ENCODE measurements at places on chromosomes 2 and 18.

GRCh38 chr2:185876234-185876633, 137.6 kb downstream of the FSIP2 start:
- no peak for DNase-seq

- DNase-seq: no peak
These were observed 58.2 kb downstream of the GLI2 start for GRCh38 chr2:120793682-120794403.

DNA sequence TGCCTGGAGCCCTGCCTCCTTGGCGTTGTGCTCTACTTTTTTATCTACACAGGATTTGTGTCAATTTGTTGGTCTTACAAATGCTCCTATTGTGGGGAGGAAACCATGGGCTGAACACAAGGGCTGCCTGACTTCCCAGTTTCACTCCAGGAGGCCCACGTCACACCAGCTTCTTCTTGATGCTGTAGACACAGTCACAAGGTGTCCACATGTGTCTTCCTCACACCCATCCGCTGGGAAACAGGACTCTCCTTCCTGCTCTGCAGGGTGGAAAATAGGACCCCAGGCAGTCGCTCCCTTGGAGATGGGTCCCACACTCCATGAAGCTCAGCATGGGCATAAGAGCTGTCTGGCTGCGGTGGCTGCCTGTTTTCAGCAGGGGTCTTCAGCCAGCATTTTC, 468.2 kb downstream of the EPHA4 start:
- no peak for DNase-seq

DNA sequence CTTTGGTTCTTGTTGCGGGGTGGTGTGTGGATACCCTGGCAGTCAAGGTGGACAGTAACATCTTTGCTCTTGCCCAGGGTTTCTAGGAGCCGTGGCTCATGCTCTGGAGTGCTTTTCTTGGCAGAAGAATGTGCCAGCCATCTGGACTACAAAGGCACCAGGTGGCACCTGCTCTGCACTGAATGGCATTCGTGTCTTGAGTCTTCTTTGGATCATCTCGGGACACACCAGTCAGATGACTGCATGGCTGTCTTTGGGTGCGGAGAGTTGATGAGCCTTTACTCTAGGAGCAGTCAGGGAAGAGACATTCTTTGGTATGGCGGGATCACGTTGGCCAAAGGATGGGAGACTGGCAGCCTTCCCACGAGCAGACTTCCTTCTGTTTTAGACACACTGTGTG, 104.1 kb upstream of the SEC11C start:
- DNase-seq: no peak

- DNase-seq: no peak
These were observed 59.8 kb downstream of the BMP10 start for GRCh38 chr2:68811364-68811763.

DNA sequence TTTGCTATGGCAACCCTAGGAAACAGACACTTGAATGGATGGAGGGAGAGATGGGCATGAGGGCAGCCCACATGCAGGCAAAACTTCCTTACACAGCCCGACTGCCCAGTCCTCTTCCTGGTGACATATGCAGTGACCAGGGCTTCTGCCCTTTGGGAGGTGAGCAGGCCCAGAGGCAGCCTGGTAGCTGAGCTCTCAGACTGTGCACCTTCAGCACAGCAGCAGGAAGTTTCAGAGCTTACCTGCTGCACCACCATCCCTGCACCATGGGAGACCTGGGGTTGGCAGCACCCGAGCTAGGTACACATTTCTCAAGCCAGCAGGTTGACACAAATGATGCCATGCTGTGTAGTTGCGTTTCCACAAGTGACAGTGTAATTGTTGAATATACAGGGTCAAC, 97.6 kb upstream of the LMAN1 start:
- no peak for DNase-seq

- no peak for DNase-seq
These were observed 70.8 kb downstream of the TPGS2 start for GRCh38 chr18:36757991-36758390.

GRCh38 chr2:221844212-221845020, 272.3 kb upstream of the EPHA4 start:
- DNase-seq: no peak

- DNase-seq: no peak
These were observed 72.7 kb downstream of the GREB1L start for GRCh38 chr18:21314724-21315123.

DNA sequence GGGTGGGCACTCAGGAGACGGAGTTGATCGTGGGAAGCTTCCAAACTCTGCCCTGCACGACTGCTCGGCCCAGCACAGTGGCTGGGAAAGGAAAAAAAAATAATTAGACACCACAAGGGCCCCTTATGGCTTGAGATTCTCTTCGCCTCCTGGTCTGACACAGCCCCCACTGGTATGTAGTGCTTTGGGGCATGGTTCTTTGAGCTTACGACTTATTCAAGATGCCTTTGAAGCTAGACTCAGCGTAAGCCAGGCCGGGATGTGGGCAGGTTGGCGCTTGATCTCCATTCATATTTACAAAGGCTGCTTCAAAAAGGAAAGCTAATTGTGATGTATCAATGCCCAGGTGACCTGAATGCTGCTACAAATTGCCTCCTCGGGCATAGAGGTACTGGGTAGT, 50.5 kb downstream of the CXCR4 start:
- DNase-seq: no peak

GRCh38 chr18:73861771-73862170, 285.9 kb downstream of the FBXO15 start:
- no peak for DNase-seq

- no peak for DNase-seq
These were observed 609.5 kb upstream of the SLC8A1 start for GRCh38 chr2:41061356-41061755.

DNA sequence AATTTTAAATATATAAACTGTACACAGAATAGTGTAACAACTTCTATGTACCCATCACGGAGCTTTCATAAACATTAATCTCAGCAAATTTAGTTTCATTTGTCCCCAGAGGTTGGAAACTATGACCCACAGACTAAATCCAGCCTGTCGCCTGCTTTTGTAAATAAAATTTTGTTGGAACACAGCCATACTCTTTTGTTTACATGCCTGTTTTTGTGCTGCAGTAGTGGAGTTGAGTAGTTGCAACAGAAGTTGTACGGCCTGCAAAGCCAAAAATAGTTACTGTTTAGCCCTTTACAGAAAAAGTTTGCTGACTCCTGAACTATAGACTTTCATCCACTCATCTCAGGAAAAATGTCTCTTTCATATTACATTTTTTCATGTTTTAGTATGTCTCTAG, 39.8 kb downstream of the RBM45 start:
- no peak for DNase-seq

GRCh38 chr2:24362253-24362652, 1.9 kb upstream of the ITSN2 start:
- DNase-seq: no peak

DNA sequence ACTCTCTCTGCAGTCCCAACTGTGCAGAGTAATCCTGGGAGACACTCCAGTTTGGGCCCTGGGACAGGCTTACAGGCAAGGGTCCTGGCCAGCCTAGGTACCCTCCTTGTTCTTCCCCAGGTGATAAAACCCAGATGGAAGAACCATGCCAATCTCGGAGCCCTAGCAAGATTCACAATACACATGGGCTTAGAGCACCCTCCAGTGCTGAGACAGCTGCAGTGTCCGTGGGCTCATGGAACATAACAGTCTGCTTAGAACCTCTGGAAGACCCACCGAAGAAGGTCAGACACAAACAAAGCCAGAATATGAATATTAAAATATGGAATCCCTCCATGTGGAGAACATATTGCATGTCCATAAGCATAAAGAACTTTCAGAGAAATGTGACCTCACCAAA, 568.1 kb downstream of the KCNJ3 start:
- DNase-seq: no peak

- DNase-seq: no peak
These were observed 264.0 kb upstream of the CHST9 start for GRCh38 chr18:27449104-27449503.

- DNase-seq: no peak
These were observed 18.3 kb upstream of the ANKRD53 start for GRCh38 chr2:70959851-70960832.

- peak; percentile 50 for DNase-seq
These were observed 273.5 kb downstream of the CDH20 start for GRCh38 chr18:61606759-61607158.

DNA sequence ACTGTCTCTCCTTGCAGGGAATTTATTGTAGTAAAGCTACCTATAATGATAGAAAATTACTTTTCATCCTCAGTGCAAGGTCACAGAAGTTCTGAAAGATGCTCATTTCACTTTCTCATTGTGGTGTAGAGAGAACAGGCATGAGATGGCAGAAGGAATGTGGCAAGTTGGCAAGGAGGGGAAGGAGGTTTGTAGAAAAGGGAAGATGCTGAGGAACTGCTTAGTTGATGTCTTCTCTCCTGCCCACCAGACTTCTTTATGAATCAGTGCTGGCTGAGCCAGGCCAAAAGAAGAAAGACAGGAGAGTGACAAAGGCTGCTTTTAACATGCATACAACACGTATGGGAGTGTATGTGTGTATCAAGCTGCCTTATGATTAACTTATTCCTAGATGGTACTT, 164.4 kb downstream of the PRPF40A start:
- no peak for DNase-seq

DNA sequence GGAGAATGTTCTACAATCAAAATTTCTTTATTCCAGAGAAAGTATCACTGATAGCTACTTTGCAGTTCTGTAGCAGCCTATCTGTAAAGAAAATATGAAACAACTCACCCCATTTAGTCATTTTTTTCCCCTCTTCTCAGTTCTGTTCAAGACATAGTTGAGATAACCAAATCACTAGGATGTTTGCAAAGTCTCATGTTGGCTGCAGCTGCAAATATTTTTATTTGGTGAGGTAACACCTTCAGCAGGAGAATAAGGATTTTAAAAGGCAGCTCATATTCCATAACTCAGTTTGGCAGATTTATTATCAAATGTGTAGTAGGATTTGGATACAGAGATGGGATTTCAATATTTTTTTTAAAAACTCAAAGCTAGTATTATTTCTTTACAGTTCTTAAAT, 41.0 kb downstream of the HNRNPLL start:
- DNase-seq: no peak

- no peak for DNase-seq
These were observed 117.2 kb downstream of the SLC4A3 start for GRCh38 chr2:219744600-219744999.

DNA sequence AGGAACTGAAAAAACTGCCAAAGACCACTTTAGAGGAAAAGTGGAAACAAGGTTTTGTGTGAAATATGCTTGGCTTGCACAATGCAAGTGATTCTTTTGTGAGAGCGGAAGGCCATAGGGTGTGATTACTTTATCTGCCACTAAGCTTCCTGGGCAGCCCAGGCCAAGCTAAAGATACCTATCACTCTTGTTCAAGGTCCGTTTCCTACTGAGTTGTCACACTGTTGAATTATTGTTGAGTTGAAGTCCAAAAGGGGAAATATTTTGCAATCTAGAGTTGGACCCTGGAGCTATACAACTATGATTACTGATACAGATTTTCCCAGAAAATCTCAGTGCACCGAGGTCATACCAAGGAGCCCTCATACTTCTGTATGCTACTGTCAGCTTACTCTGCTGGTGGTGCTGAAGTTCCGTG, 72.7 kb upstream of the CTAGE1 start:
- peak; percentile 4 for DNase-seq

DNA sequence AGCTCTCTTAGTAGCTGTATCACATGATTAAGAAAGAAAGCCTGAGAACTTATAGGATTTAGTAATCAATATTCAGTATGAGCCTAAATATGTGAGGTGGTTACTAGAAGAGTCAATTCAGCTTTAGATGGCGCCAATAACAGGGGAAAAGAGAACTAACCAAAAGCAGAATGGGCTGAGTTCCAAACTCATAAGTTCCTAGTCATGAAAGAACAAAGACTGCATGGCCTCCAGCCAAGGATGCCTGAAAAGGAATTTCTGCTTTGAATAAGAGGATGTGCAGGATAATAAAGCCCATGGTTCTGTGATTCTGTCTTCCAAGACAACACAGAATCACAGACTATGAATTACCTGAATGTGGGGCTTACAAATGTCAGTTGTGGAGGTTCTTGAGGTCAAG, 196.5 kb downstream of the SATB2 start:
- no peak for DNase-seq

DNA sequence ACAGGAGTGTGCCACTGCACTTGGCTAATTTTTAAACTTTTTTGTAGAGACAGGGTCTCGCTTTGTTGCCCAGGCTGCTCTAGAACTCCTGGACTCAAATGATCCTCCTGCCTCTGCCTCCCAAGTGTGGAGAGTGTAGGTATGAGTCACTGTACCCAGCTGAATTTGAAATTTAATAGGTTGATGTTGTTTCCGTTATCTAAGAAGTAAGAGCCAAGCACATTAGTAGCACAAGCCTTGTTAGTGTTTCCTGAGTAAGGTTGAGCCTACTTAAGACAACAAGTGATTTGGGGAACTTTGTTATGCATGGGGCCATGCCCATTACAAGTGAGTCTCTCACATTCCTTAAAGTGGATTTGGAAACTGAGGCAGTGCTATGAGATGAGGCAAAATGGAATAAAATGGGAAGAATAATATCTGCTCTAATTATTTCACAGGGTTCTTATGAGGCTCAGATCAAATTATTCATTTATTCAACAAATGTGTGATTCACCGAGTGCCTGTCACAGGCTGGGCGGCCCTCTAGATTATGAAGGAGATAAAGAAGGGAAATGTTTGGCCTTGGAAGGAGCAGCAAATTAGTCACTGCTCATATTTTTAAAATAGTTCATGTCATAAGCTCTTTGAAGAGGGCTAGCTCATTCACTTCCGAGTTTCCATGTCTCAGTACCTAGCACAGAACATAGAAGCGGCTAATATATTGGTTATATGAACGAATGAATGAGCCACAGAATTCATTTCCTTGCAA, 217.2 kb downstream of the LDLRAD4 start:
- DNase-seq: no peak

DNA sequence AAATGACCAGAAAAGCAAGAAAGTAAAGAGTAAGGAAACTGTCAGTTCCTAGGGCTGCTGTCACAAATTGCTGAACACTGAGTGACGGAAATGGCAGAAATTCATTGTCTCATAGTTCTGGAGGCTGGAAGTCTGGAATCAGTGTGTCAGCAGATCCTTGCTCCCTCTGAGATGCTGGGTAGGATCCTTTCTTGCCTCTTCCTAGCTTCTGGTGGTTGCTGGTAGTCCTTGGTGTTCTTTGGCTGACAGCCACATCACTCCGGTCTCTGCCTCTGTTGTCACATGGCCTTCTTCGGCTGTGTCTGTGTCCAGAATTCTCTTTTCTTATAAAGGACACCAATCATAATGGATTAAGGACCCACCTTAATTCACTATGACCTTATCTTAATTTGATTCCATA, 21.9 kb downstream of the PLEKHB2 start:
- no peak for DNase-seq

GRCh38 chr2:24839729-24840128, 46.5 kb downstream of the CENPO start:
- DNase-seq: no peak
